Activated T-helper 1 cell treated with anti-CD3 and anti-CD28 coated beads, Interleukin-2, amount 50 U/mL, for 16 hours (primary cell): ENCODE measurements at places on chromosomes 1 and 21.

GRCh38 chr1:228353601-228354371, 52.8 kb downstream of the TRIM11 start:
- DNase-seq = no peak

- DNase-seq = no peak
These were observed 135.6 kb downstream of the GPATCH2 start for GRCh38 chr1:217495249-217495648.

GRCh38 chr1:205107327-205107726, 14.5 kb downstream of the RBBP5 start:
- DNase-seq = no peak

- DNase-seq = no peak
These were observed 19.3 kb upstream of the PTGS2 start for GRCh38 chr1:186699519-186699918.

DNA sequence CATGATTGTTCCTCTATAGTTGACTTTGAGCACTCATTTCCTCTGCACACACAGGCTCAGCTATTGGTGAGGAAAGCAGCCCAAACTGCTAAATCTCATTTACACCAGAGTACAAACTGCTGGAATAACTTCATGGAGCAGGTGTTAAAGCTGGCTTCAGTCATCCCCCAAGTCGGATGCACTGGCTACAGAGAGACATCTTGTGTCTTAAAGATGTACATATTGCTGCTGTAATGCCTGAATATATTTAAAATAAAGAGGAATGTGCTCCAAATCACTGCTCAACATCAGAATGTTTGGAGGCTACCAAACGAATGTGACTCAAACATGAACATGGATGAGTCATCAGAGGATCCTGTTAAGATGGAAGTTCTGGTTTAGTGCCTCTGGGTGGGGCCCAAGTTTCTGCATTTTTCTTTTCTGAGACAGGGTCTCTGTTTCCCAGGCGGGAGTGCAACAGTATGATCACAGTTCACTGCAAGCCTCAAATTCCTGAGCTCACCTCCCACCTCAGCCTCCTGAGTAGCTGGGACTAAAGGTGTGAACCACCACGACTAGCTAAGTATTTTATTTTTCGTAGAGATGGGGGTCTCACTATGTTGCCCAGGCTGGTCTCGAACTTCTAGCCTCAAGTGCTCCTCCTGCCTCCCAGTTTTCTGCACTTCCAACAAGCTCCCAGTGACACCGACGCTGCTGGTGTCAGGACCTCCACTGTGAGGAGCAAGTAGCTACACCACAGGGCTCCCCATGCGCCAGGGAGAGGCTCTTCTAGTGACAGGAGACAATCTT, 79.0 kb upstream of the KRTAP19-8 start:
- DNase-seq = no peak

DNA sequence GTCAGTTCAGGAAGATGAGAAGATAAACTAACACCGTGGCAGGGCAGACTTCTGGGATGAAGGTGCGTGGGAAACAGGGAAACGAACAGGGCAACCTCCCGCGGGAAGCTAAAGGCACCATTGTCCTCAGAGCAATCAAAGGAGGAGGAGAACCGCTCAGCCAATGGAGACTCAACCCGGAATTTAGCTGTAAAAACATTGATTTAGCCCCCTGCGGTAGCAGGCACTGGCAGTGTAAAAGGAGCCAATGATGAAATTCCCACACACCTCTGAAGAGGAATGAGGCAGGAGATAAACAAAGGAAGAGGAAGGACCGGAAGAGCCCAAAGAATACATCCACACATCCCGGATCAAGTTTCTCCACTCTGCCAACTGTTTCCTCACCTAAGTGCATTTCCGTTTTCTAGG, 19.5 kb downstream of the HLCS start:
- no peak for DNase-seq

- no peak for DNase-seq
These were observed 4.0 kb downstream of the ZBTB7B start for GRCh38 chr1:155006601-155007101.

DNA sequence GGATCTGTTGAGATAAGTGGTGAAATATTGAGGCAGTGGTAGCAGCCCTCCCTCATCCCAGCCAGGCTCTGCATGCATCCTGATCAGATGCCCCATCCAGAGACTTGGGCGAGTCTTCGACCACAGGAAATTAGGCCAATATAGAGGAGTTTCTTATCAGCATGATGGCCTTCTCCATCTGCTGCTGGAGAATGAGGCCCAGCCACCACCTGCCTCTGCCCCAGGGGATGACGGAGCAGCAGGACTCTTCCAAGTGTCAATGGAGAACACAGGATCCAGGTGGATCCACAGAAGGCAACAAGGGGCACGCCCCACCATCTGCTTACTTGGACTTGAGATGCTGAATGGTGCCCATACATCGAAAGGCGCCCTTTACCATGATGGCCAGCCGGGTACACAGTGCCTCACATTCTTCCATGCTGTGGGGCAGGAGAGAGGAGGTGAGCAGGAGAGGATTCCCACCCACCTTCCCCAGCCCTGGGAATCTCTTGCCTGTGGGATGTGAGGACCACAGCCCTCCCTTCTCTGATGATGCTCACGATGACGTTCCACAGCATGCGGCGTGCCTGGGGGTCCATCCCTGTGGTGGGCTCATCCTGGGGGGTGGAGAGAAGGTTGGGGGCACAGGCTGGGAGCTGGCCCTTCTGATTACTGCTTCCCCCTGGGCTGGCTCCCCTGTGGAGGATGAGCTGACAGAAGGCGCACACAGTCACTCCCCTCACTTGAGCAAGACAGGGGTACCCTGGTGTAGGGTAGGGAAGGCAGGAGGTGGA, 91.5 kb upstream of the GCLM start:
- DNase-seq = no peak

DNA sequence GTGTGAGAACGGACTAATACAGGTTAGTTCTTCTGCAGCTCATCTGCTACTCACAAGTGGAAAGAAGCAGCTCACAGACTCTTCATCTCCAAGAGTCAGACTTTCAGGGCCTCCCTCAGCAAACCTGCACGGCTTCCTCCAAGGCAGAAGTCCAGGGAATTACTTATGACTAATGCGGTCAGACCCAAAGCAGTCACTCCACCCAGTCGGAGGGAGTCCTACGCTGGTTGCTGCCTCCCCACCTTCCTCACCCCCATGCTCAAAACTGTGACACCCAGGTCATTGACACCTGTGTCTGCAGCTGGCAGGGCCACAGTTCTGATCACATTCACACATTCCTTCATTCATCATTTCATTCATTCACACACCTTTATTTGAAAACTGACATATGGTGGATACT, 38.4 kb upstream of the PRDM2 start:
- no peak for DNase-seq

GRCh38 chr1:229035054-229035747, 235.7 kb upstream of the RAB4A start:
- DNase-seq = no peak

DNA sequence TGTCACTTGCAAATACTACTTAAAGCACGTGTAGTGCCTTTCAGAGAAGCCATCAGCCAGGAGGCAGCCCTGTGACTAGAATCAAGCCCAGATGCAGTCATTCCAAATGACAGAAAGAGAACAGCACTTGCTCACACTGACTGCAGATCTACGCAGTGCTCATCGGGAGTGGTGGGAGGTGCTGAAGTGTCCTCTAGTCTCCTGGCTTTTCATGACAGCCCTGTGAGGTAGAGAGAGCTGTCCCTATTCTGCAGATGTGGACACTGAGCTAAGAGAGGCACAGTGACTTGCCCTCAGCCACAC, 62.3 kb upstream of the EDN2 start:
- DNase-seq = no peak

GRCh38 chr21:40768056-40768455, 78.9 kb downstream of the DSCAM start:
- DNase-seq = no peak

GRCh38 chr1:10761503-10762152, 34.8 kb downstream of the CASZ1 start:
- DNase-seq = no peak

DNA sequence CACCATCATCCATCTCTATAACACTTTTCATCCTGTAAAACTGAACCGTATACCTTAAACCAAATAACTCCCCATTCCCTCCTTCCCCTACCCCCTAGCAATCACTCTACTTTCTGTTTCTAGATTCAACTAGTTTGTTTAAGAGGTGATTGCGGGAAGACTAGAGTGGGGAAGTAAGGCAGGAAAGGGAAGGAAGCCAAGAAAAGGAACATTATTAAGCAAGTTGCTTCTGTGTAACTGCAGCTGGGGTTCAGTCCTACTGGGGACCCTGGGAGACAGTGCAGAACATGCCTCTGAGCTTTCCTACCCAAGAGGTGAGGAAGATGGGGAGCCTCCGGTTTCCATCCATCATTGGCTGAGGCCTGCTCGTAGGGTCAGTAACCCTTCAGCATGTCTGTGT, 28.9 kb upstream of the H3-3A start:
- no peak for DNase-seq

DNA sequence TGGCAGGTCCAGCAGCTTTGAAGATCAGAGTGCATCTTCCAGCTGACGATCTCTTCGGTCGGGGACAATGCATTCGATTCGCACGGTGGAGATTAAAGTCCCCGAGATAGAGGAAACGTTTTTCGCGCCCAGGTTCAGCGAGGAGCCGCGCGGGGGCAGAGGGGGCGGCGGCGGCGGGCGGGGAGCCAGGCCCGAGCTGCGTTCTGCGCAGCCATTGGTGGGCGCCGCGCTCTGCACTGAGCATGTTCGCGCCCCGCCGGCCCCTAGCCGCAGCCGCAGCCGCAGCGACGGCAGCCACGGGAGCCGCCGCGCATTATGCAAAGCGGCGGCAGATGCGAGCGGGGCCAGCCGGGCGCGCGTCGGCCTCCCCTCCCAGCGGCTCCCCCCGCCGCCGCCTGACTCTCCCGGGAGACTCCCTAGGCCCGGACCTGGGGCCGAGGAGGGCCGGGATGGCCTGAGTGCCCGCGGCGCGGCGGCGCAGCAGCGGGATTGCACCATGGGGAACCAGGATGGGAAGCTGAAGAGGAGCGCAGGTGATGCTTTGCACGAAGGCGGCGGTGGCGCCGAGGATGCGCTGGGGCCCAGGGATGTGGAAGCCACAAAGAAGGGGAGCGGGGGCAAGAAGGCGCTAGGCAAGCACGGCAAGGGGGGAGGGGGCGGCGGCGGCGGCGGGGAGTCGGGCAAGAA, at the start of gene FMN2:
TSS of gene FMN2 (plus strand) at position 270 of the 687 bp plus-strand sequence. CDS start at position 497, 227 bp downstream.
- no peak for DNase-seq

DNA sequence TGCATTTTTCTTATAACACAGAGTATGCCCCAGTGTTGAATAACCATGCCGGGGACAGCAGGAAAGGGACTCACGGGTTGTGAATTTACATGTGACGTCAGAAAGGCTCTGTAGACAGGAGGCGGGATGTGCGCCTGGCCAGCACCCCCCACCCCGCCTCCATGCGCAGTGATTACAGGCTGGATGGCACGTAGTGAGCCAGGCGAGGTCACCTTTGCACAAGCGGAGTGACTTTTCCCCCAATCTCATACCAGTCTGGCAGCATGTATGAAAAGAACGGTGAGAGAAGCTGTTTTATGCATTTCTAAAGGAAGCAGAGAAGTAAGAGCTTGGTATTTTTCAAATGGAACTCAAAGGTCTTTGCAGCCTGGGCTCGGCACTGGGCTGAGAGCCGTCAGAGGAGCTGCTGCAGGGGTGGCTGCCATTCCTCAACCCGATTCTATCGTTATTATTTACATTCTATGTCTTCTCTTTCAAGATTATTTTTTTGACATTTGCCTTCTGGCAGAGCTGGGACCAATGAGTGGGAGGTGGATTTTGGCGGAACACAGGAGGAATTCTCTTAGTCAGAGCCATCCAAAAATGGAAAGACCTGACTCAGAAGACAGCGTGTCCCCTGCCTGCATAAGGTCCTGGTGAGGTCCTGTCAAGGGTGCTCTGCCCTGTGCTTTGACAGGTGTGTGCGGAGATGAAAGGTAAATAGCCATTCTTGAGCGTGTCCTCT, 115.6 kb upstream of the SLC45A1 start:
- DNase-seq = no peak

GRCh38 chr1:32055416-32055815, 17.3 kb upstream of the TMEM39B start:
- DNase-seq = no peak

DNA sequence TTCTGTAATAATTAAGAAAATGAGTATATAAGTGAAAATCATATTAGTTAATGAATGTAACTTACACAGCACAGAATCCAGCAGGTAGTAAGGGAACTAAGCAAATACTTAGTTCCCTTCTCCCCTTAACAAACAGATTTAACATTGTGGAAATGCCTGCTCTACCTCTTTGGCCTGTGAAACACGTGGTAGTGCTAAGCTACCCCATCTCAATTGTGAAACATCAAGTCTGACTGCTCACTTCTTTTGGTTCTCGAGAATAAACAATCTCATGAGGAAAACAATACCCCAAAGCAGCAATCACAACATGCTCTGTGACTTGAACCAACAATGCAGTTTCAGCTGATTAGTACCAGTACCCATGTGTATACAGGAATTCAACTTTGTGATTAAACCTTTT, 4.7 kb downstream of the MYSM1 start:
- DNase-seq = no peak

DNA sequence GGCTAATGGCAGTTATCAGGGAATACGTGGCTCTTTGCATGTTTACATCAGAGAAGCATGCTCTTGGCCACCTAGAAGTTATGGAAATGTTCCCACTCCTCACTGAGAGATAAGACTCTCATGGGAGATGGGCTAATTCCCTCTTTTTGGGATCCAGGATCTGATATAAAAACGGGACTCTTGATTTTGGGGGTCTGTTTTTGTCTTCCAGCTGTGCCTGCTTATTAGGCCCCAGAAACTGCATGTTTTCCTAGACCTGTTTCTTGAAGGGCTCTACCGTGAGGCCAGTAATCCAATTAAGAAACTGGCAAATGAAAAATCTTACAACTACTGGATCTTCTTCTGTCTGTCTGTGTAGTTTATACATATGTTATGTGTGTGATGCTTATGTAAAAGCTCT, 47.0 kb upstream of the PTCH2 start:
- no peak for DNase-seq

GRCh38 chr1:115706587-115707425, 61.7 kb downstream of the CASQ2 start:
- no peak for DNase-seq

- no peak for DNase-seq
These were observed 263.4 kb downstream of the HHIPL2 start for GRCh38 chr1:222284466-222284865.

GRCh38 chr1:234656944-234657654, 47.1 kb upstream of the IRF2BP2 start:
- no peak for DNase-seq

DNA sequence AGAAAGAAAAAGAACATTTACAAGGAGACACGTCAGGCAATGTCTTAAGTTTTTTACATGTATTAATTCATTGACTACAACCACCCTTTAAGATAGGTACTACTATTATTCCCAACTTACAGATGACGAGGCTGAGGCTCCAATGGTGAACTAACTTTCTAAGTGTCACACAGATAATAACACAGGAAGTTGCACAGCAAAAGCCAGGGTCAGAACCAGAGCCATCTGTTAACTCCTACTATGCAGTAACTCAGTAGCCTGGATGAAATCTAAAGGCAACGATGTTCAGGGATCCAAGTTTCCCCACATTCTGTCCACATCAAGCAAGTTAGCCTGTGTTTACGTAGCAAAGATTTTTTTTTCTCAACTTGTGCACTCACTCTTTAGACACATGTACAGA, 371.7 kb downstream of the PTPRC start:
- DNase-seq = no peak

- DNase-seq = no peak
These were observed 62.8 kb downstream of the DYRK1A start for GRCh38 chr21:37429356-37429755.

- no peak for DNase-seq
These were observed 2.1 kb downstream of the CAPZB start for GRCh38 chr1:19483261-19483660.

GRCh38 chr1:113912594-113913311, 7.6 kb downstream of the DCLRE1B start:
- DNase-seq = no peak

GRCh38 chr1:208929575-208929974, 653.9 kb upstream of the CAMK1G start:
- no peak for DNase-seq
